ENCODE measurements at places on chromosomes 5 and 9. TPM values are rescaled to one million over a fixed set of nuclear protein-coding genes. Genes with fewer than 3 reads are reported as not detected.
A peak's percentile ranks its signal among the peaks of the same experiment; 100 is the strongest.

HBEGF gene
- 2.3 TPM for total RNA-seq

ZFP37 gene
- 4.2 TPM for total RNA-seq

LECT2 gene
- total RNA-seq = not detected

DOCK2 gene
- total RNA-seq = 1.7 TPM

BTNL8 gene
- total RNA-seq = not detected

IL33 gene
- total RNA-seq = 0.33 TPM

ZNF618 gene
- 20.7 TPM for total RNA-seq

NIPAL4 gene
- total RNA-seq = 0.09 TPM

SLC6A19 gene
- total RNA-seq = 0.16 TPM

IFNA1 gene
- not detected for total RNA-seq

GRCh38 chr5:75734913-75735789, 17.9 kb upstream of the POC5 start:
- H3K36me3 ChIP-seq = no peaks in the 10 kb centered on the region
- no peaks in the 10 kb centered on the region for H3K27me3 ChIP-seq
- H3K27ac ChIP-seq = no peak overlapping the region
- H3K4me1 ChIP-seq = no peaks in the 10 kb centered on the region

- H3K36me3 ChIP-seq = no peaks in the 10 kb centered on the region
- no peak overlapping the region for H3K4me3 ChIP-seq
- no peaks in the 10 kb centered on the region for H3K4me1 ChIP-seq
- peak; percentile 59 for DNase-seq
- peak overlapping the region; percentile 55 for H3K27ac ChIP-seq
- no peaks in the 10 kb centered on the region for H3K27me3 ChIP-seq
Observed at GRCh38 chr9:93126825-93127368, 7.2 kb downstream of the NINJ1 start.

DNA sequence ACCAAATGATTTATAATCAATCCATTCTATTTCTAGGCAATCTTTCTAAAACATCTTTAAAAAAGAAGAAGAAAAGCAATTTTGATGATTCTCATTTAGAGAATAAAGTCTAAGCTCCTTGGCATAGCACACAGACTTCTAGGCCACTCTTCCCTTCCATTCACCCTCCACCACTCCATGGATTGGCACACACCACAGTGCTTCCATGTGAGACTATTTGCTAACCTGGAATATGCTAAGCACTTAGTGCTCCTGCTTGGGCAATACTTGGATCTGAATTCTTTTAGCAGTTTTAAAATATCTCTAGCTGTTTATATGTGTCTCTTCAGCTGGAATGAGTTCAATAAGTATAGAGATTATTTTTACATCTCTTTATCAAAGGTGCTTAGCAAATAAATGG, 177.6 kb upstream of the FBXL7 start:
- H3K36me3 ChIP-seq = no peaks in the 10 kb centered on the region
- no peaks in the 10 kb centered on the region for H3K4me1 ChIP-seq
- no peak overlapping the region for H3K4me3 ChIP-seq
- peaks cover 5% of the 10 kb centered on the region for H3K27me3 ChIP-seq
- no peak for DNase-seq

DNA sequence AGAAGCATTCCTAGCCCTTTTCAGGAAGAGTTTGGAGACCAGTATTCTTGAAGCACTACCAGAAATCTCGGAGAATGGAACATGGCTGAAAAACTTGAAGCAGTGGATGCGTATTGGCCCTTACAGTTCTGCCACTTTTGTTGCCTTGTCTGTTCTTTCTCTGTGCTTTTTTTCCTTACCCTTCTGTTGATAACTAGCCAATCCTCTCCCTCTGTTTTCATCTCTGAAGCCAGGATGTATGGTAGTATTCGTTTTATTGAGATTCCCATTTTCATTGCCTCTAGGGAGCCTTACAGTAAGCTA, 564 bp upstream of the CCNH start:
- peaks cover 25% of the 10 kb centered on the region for H3K36me3 ChIP-seq
- H3K4me3 ChIP-seq = peak overlapping the region; percentile 91
- H3K27me3 ChIP-seq = no peaks in the 10 kb centered on the region
- H3K27ac ChIP-seq = no peak overlapping the region
- no peak for DNase-seq
- peaks cover 7% of the 10 kb centered on the region for H3K4me1 ChIP-seq

DNA sequence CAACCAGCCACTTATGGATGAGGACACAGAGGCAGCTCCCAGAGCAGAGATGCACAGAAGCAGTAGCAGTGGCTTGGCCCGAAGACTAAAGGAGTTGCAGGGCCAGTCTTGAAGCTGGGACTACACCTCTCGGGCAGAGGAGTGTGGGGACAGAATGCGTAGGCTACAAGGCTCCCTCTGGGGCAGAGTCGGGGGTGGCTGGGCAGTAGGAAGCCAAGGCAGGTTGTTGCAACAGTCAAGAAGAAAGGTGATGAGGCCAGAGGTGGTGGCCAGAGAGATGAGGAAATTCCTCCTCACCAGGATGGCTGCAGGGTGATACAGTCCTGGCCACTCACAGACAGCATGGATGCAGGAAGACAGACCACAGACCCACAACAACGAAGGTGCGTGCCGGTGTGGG, 4.9 kb upstream of the N4BP3 start:
- no peak for DNase-seq
- no peak overlapping the region for H3K27ac ChIP-seq

DNA sequence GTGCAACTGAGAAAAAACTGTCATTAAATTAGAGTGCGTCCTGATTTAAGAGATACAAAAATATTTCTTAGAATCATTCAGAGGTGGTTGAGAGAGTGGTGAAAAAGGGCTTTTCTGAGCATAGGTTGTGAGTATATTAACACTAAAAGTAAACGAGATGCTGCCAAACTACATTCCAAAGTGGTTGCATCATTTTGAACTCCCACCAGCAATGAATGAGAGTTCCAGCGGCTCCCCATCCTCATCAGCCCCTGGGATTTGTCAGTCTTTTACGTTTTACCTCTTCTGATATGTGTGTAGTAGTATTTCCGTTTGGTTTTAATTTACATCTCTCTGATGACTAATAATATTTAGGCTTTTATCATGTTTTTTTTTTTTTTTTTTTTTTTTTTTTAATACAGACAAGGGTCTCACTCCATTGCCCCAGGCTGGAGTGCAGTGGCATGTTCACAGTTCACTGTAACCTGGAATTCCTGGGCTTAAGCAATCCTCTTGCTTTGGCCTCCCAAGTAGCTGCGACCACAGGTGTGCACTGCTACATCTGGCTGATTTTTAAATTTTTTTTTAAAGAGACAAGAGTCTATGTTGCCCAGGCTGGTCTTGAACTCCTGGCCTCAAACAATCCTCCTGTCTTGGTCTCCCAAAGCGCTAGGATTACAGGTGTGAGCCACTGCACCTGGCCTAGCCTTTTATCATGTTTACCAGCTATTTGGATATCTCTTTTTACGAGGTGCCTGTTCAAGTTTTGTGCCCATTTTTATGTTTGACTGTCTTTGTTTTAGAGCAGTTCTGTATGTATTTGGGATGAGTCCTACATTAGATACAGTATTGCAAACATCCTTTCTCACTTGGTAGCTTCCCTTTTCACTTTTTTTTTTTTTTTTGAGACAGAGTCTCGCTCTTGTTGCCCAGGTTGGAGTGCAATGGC, 17.0 kb downstream of the PRRT1B start:
- H3K27ac ChIP-seq = no peak overlapping the region
- no peak overlapping the region for H3K4me3 ChIP-seq
- H3K27me3 ChIP-seq = no peaks in the 10 kb centered on the region
- H3K4me1 ChIP-seq = no peaks in the 10 kb centered on the region
- H3K36me3 ChIP-seq = no peaks in the 10 kb centered on the region

- H3K4me1 ChIP-seq = no peaks in the 10 kb centered on the region
- DNase-seq = peak; percentile 46
- H3K27ac ChIP-seq = no peak overlapping the region
- H3K4me3 ChIP-seq = no peak overlapping the region
Observed at GRCh38 chr9:89433826-89434225, 64.1 kb downstream of the SEMA4D start.

DNA sequence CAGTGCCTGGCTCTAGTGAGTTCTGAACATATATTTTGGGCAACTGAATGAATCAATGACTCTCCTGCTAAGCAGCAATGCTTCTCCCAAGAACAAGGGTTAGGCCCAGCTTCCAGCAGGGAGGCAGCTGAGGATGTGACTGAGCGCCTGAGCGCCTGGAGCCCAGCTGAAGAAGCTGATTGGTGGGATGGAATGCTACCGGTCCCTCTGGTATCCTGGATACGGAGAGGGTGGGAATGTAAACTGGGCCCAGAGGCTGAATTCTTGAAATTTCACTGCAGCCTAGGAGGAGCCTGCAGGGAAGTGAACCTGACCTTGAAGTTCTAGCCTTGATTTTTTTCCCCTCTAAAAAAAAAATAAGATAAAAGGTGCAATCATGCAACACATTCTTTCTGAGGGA, 43.2 kb downstream of the WWC1 start:
- DNase-seq = peak; percentile 95
- H3K36me3 ChIP-seq = no peaks in the 10 kb centered on the region
- no peaks in the 10 kb centered on the region for H3K27me3 ChIP-seq
- H3K27ac ChIP-seq = peak overlapping the region; percentile 87

GRCh38 chr9:18338042-18338441, 135.9 kb upstream of the ADAMTSL1 start:
- peaks cover 5% of the 10 kb centered on the region for H3K4me1 ChIP-seq
- DNase-seq = no peak
- no peak overlapping the region for H3K27ac ChIP-seq

- no peak overlapping the region for H3K4me3 ChIP-seq
- no peaks in the 10 kb centered on the region for H3K27me3 ChIP-seq
- no peaks in the 10 kb centered on the region for H3K36me3 ChIP-seq
- no peaks in the 10 kb centered on the region for H3K4me1 ChIP-seq
- no peak for DNase-seq
Observed at GRCh38 chr9:69834591-69835184, 14.1 kb downstream of the CFAP95 start.

DNA sequence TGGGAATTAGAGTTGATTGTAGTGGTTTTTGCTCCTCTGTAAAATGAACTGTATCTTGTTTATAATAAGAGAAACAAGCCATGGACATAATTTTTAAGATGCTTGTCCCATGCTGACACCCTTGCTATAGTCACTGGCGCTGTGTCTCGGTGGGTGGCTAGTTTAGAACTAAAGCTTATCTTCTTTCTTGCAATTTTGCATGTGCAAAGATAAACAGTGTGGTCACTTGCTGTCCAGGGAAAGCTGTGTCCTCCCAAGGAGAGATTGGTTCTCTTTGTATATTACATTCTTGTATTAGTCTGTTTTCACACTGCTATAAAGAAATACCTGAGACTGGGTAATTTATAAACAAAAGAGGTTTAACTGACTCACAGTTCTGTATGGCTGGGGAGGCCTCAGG, 143.8 kb downstream of the MELK start:
- DNase-seq = no peak
- no peaks in the 10 kb centered on the region for H3K36me3 ChIP-seq
- H3K27ac ChIP-seq = no peak overlapping the region
- no peak overlapping the region for H3K4me3 ChIP-seq
